ENCODE measurements at places on chromosomes 11 and 22. TPM values are rescaled to one million over a fixed set of nuclear protein-coding genes. Genes with fewer than 3 reads are reported as not detected.

- no peak for DNase-seq
Observed at GRCh38 chr11:83493917-83494316, 207.8 kb upstream of the CCDC90B start.

DNA sequence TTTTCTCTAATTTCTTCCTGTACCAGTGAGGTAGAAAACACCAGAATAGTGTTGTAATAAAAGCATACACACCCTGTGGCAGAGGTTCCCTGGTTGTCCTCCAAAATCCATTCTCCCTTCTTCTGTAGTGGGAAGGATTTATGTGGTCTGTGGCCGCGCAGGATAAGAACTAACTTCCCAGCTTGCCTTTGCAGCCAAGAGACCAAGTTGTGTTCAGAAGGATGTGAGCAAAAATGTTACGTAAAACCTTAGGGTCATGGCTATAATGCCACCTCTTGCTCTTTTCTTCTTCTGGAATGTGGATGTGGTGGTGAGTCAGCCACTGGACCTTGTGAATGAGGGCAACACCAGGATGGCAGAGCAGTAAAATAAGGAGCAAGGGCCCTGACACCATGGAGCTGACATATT is 28.4 kb downstream of the CCDC90B start:
- no peak for DNase-seq

DNA sequence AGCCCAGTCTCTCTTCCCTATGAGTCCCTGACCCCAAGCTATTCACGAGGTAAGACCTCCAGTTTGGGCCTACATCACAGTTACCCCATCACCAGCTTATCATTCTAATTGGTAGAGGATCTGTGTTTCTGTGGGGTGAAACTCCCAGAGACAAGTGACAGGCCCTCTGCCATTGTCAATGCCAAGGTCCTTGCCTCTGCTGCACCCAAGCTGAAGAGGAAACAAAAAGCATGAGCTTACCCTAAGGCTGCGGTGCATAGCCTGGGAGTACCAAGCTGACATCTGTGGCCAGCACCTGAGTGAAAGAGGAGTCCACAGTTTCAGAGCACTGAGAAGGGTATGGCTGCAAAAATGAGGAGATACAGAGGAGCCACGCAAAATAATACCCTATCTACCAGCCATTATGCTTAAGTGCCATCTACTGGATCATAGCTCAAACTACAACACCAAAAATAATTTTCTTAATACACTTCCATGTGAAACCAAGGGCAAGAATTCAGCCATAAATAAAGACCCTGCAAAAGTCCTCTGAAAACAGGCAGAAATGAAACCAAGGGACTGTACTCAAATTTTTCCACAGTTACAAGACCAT is 62.3 kb upstream of the ANO5 start:
- no peak for DNase-seq

GRCh38 chr11:87908086-87908485 is 267.2 kb downstream of the RAB38 start:
- no peak for DNase-seq

DNA sequence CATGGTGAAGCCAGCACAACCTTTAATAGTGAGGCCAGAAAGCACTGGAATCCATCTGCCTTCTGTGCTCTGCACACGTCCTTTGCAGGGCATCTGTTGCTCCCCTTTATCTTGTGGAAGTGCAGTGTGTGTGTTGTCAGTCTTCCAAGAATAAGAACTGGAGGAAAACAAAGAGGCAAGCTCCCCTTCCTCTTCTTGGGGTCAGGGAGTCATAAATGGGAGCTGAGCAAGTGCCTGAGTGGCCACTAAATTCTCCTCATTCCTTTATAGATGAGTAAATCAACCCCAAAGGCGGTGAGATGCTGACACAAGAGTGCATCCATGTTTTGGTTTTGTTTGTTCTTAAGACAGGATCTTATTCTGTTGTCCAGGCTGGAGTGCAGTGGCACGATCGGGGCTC is 38.3 kb downstream of the WT1 start:
- DNase-seq, result no peak

DNA sequence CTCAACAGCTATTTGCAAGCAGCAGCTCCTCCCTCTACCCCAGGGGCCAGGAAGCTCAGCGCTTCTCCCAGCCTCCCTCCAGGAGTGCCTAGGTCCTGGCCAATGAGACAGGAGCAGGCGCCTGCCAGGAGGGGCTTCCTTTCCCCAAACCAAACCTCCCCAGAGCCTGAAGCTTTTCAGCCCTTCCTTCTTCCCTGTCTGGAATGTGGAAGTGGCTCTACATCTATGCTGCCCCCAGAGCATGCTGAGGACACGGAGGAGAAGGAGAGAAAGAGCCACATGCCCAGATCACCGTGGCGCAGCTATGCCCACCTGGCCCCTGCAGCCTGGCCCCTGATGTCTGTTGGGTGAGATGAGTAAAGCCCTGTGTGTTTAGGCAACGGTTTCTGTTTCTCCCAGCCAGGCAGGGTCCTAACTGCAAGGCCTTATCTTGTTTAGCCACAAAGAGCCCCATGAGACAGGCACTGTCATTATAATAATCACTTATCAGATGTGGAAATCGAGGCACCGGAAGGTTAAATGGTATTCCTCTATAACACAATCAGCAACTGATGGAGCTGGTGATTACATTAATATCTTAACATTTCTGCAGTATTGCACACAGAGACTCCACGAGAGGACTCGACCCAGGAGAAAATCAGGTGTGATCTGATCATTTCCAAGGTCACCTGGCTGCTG is 315.8 kb downstream of the CTTN start:
- no peak for DNase-seq

DNA sequence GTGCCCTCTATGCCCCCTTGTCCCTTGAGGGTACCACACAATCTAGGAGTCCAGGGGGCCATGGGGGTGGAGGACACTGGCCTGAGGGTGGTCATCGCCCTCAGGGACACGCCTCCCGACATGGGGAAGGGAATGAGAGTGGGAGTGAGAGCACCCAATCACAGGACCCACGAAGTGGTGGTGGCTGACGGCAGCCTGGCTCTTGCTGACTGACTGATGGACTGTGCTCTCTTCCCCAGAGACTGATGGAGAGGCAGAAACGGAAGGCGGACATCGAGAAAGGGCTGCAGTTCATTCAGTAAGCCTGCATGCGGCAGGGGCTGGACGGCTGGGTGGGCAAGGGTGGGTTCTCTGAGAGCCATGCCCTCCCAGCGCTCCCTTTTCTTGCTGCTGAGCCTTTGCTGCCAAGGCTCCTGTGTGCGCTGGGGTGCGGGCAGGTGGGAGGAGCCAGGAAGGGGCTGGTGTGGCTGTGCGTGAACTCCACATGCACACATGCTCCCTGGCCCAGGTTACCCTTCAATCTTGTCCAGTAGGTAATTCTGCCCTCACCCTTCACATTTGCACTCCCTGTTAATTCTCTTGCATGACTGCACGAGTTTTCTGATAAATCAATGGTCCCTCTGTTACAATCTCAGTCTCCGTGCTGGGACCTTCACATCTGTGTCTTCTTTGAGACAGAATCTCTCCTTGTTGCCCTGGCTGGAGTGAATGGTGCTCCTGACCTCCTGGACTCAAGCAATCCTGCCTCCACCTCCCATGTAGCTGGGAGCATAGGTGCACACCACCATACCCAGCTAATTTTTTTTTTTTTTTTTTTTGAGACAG is 19.3 kb downstream of the ZC3H7B start:
- DNase-seq, result no peak

DNA sequence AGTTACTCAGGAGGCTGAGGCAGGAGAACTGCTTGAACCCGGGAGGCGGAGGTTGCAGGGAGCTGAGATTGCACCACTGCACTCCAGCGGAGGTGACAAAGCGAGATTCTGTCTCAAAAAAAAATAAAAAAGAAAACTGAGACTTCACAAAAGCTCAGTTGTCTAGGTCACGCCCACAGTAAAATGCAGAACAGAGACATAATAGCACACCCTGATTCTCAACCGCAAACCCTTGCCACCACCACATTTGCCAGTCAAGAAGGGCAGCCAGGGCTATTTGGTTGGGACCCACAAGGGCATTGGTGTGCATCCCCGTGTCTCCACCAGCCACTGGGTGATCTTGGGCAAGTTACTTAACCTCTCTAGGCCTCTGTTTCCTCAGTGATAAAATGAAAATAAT is 25.4 kb downstream of the CREB3L1 start:
- no peak for DNase-seq

DNA sequence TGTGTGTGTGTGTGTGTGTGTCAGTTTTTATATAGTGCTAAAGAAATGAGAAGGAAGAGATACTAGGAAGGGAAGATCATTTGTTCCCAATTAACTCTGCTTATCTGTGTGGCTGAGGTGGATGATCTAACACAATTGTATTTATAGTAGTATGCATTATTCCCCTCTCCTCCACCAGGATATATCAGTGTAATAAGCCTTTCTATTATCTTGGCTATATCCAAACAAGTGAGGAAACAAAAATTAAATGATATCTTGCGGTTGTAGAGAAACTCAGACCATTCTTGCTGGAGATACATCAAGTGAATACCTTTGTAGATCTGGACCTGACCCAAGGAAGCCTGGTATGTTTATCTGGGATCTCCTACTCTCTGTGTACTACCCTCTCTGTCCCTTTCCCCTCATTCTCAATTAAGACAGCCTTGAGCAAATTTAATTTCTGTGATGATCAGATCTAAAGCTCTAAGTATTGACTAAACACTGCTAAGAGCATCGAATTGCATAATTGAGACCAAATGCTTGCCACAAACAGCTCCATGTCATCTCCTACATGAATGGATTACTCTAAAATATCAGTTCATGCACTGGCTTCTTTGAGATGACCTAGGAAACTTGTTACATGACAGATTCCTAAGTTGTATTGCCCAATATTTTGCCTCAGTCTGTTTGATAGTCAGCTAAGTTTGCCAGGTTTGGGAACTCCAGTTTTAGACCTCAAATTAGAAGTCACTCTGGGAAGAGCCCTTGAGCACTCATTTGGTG is 185.3 kb upstream of the CTSC start:
- no peak for DNase-seq

- no peak for DNase-seq
Observed at GRCh38 chr11:73340164-73340563, 32.1 kb downstream of the ARHGEF17 start.

DNA sequence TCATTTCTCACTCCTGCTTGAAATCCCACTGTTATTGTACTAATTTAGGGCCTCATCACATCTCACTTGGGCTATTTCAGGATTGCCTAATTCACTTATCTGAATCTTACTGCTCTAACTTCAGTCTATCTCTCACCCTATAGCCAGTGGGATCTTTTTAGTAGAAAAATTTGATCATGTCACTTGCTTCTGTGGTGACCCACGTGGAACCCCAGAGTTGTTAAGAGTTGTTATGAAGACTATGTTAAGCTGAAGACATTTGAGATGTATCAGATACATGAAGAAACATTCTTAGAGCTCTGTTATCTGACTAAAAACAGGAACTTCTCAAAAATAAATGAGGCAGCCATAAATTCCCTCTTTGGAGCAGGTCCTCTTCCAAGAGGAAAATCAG is 1375.6 kb upstream of the TENM4 start:
- no peak for DNase-seq

DNA sequence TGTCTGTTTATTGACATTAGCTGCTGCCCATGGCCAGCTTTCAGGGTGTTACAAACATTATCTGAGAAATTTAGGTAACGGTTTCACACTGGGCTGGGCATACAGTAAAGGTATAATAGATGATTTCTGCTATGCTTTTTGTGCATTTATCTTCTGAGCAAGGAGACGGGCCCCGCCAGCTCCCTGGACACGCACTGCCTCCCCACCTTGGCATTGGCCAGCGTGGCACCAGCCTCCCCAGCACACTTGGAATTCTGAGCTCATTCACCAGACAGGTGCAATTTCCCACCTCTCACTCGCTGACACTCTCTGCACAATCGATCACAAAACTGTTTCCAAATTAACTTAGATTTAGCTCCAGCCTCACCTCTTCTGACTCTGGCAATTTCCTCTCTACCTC is 222.8 kb downstream of the CEP164 start:
- DNase-seq, result no peak

GRCh38 chr11:27949951-27950738 is 157.8 kb downstream of the KIF18A start:
- DNase-seq, result no peak

- no peak for DNase-seq
Observed at GRCh38 chr11:66277471-66278362, at the start of gene CNIH2. Gene CNIH2 (plus strand): TSS chr11:66278175. CDS start chr11:66278457, 282 bp downstream.

DNA sequence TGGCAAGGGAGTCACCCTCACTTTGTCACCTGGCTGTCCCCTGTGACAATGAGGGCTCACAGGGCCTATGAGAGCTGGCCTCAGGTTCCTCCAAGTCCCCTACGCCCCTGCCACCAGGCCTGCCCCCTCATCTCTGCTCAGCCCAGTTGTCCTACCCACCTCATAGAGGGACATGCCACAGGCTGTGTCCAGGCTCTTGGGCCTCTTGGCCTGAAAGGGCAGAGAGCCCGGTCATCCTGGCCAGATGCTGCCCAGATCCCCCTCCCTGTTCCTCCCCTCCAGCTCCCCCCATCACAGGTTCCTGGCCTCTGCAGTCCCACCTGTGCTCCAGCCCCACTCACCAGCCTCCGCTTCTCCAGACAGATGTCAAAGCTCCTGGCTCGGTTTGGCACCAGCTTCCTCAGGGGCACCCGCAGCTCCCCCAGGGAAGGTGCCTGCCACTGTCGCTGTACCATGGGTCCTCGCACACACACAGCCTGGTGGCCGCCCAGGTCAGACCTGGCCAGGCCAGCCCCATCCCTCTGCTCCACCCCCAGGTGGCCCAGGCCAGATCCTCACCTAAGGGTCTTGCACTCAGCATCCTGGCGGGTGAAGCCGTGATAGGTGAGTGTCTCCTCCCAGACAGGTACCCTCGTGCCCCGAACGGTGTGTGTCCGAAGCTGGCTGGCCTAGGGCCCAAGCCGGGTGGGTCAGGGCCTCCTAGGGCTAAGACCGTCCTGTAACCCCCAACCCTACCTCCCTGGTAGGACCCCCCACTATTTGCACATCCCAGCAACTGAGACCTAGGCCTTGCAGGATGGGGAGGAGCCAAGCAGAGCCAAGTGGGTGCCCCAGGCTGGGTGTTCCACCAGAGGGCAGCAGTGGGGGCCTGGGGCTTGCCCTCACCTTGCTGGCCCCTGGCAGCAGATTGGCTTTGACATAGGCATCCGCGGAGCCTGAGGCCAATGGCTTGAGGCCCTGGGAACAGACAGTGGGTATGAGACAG is 8.3 kb downstream of the NDUFV1 start:
- no peak for DNase-seq

Gene GP1BB
- total RNA-seq, result 65.1 TPM

Gene SMTNL1
- total RNA-seq, result 0.47 TPM

Gene UCP3
- total RNA-seq, result 10.0 TPM

Gene FXYD2
- 7.6 TPM for total RNA-seq

Gene TMEM25
- total RNA-seq, result 46.8 TPM

Gene VSIG10L2
- total RNA-seq, result not detected

Measured in testis (tissue), 5 donors.